ENCODE measurements at places on chromosomes 1 and 21. TPM values are rescaled to one million over a fixed set of nuclear protein-coding genes. Genes with fewer than 3 reads are reported as not detected.

Gene OR6K3
- polyA plus RNA-seq = not detected

Gene UTP25
- 8.8 TPM for polyA plus RNA-seq

Gene VAMP4
- 7.7 TPM for polyA plus RNA-seq

Gene TCP10L
- 0.79 TPM for polyA plus RNA-seq

Gene NBPF4
- polyA plus RNA-seq = not detected

Gene PHLDA3
- 30.7 TPM for polyA plus RNA-seq

Gene OR2L8
- polyA plus RNA-seq = not detected

Gene VHLL
- not detected for polyA plus RNA-seq

Gene BOLA1
- polyA plus RNA-seq = 41.0 TPM

Gene MAN1C1
- polyA plus RNA-seq = 14.1 TPM

Gene SLC6A17
- 1.4 TPM for polyA plus RNA-seq

Gene CD84
- 4.0 TPM for polyA plus RNA-seq

Gene IL12RB2
- polyA plus RNA-seq = 0.24 TPM

Gene LIPI
- polyA plus RNA-seq = not detected

Gene CD101
- 1.8 TPM for polyA plus RNA-seq

Gene SPATA46
- not detected for polyA plus RNA-seq

Gene C1orf94
- polyA plus RNA-seq = 0.07 TPM

Gene UBL4B
- not detected for polyA plus RNA-seq

Gene LYPLA2
- 26.0 TPM for polyA plus RNA-seq

Gene LRRC40
- polyA plus RNA-seq = 14.0 TPM

Gene PMF1
- 45.6 TPM for polyA plus RNA-seq

Gene RAB42
- polyA plus RNA-seq = 7.1 TPM

Gene JTB
- 68.3 TPM for polyA plus RNA-seq

Gene RNU1-1
- polyA plus RNA-seq = not detected

Gene PLA2G2D
- polyA plus RNA-seq = not detected

Gene SELL
- 1.2 TPM for polyA plus RNA-seq

Gene SPOCD1
- 1.3 TPM for polyA plus RNA-seq

Gene PFDN2
- 363 TPM for polyA plus RNA-seq

Gene CELA3A
- 2.3 TPM for polyA plus RNA-seq

Gene ZNF593OS
- not detected for polyA plus RNA-seq

Gene DIRAS3
- 16.9 TPM for polyA plus RNA-seq

Gene ADAMTS1
- 37.5 TPM for polyA plus RNA-seq

Gene PRAMEF8
- polyA plus RNA-seq = not detected

Gene ANKRD34A
- 1.0 TPM for polyA plus RNA-seq

Gene OPRD1
- 0.17 TPM for polyA plus RNA-seq

Gene PLA2G2C
- polyA plus RNA-seq = 0.08 TPM

Gene CYB5RL
- polyA plus RNA-seq = 2.7 TPM

Gene GPR3
- polyA plus RNA-seq = 0.40 TPM

Gene ACTA1
- polyA plus RNA-seq = 0.18 TPM

Gene NBPF9
- polyA plus RNA-seq = 11.9 TPM

Gene PRKAA2
- polyA plus RNA-seq = 0.90 TPM

Gene GREM2
- polyA plus RNA-seq = 0.97 TPM

Gene GFI1
- 0.32 TPM for polyA plus RNA-seq

Gene ATP1A4
- polyA plus RNA-seq = not detected

Gene LCA5L
- 4.3 TPM for polyA plus RNA-seq

Gene TNFSF4
- 2.4 TPM for polyA plus RNA-seq

Gene SH2D2A
- polyA plus RNA-seq = 0.40 TPM

Gene LYPD8
- 0.13 TPM for polyA plus RNA-seq

Gene NES
- 13.2 TPM for polyA plus RNA-seq

Gene FMO5
- 4.6 TPM for polyA plus RNA-seq

Gene NDC1
- polyA plus RNA-seq = 2.9 TPM

Gene KCNE2
- 0.80 TPM for polyA plus RNA-seq

Gene LMX1A
- 0.08 TPM for polyA plus RNA-seq
